ENCODE measurements at places on chromosomes 4 and X. TPM values are rescaled to one million over a fixed set of nuclear protein-coding genes. Genes with fewer than 3 reads are reported as not detected.

GRCh38 chr4:139209470-139210063 is 32.5 kb upstream of the ELF2 start:
- DNase-seq = no peak

- DNase-seq = no peak
Measured at GRCh38 chrX:78522601-78523000, 136.5 kb downstream of the RTL3 start.

DNA sequence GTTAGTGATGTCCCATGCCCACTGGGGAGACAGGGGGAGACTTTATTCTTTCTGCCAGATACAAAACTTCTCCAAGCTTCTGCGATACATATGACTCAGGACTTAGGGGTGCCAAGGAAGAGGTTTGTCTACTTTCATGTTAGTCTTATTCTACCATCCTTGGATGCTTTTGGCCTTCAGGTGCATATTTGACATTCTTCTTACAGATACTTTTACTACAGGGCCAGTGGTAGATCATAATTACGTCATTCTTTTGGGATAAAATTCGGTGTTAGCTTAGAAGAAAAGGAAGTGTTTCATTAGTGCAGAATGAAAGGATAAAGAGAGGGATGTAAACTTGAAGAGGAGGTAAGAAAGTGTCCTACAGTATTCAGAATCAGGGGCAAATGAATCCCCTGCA is 245.2 kb downstream of the THOC2 start:
- DNase-seq = no peak

GRCh38 chr4:107255114-107255513 is 219.0 kb upstream of the DKK2 start:
- no peak for DNase-seq

DNA sequence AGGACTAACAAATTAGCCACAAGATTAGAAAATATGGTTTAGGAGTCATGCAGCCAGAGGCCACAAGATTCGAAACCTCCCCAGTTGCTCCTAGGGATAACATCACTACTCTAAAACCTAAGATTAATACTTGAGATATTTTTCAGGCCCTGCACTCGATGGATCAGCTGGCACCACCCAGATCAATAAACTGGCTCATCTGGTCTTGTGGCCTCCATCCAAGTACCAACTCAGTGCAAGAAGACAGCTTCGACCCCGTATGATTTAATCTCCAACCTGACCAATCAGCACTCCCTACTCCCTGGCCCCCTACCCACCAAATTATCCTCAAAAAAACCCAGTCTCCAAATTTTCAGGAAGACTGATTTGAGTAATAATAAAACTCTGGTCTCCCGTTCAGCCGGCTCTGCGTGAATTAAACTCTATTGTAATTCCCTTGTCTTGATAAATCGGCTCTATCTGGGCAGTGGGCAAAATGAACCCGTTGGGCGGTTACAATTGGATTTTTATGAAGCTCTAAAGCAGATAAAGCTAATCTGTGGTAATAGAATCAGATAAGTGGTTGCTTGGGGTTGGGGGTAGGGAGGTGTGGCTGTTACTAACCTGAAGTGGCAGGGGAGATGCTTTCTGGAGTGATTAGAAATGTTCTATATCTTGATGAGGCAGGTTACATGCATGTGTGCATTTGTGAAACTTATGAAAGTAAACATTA is 91.8 kb upstream of the ATXN3L start:
- DNase-seq = no peak

- DNase-seq = no peak
Measured at GRCh38 chrX:38649674-38650647, 88.6 kb downstream of the TSPAN7 start.

GRCh38 chr4:82223715-82224114 is 150.1 kb downstream of the HNRNPD start:
- no peak for DNase-seq

DNA sequence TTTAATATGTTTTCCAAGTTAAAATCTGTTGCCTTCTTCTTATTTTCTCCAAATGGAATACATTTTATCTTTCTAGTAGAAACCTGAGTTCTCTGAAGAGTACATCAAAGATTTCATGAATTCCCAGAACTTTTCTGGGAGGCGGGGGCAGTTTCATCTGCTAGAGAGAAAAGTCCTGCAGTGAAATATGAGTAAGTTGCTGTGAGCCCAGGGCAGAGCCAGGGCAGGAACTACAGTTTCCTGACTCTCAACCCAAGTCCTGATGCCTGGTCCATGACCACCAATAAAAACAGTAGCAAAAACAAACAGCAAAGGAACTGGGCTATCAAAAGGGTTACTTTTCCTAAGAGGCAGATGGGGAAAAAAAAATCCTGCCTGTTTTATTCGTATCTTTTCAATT is 239.4 kb upstream of the CTSO start:
- DNase-seq = no peak

APLN gene
- 124 TPM for total RNA-seq

DNA sequence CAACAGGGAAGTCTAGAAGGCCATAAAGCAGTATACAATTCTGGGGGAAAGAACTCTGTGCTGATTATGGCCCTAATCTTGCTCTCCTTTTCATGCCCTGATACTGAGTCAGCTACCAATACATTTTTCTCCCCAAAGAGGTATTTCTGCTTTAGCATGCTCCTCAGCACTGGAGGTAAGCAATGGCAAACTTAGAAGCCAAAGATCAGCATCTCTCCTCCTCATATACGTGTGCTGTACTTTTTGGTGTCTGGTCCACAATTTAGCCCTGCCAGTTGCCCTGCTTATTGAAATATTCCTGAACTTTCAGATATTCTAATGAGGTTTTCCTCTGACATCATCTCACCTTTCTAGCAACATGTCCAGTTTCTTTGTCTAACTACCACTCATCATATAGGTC is 226.2 kb downstream of the FSTL5 start:
- DNase-seq = peak; percentile 3

GRCh38 chr4:61299316-61299715 is 99.2 kb downstream of the ADGRL3 start:
- DNase-seq = no peak

GRCh38 chr4:104591510-104591911 is 96.8 kb upstream of the CXXC4 start:
- DNase-seq = no peak

GRCh38 chr4:120524237-120524636 is 398.3 kb downstream of the PRDM5 start:
- DNase-seq = no peak

- DNase-seq = peak; percentile 17
Measured at GRCh38 chr4:78829296-78829695, 53.1 kb downstream of the BMP2K start.

Data from dermis blood vessel endothelial cell (primary cell).